Left ventricle myocardium superior (tissue), 1 donor: ENCODE measurements at places on chromosomes 1 and 21. TPM values are rescaled to one million over a fixed set of nuclear protein-coding genes. Genes with fewer than 3 reads are reported as not detected.

The MAN1A2 gene
- 24.0 TPM for total RNA-seq

The AIRE gene
- total RNA-seq = not detected

The LCE3D gene
- total RNA-seq = not detected

DNA sequence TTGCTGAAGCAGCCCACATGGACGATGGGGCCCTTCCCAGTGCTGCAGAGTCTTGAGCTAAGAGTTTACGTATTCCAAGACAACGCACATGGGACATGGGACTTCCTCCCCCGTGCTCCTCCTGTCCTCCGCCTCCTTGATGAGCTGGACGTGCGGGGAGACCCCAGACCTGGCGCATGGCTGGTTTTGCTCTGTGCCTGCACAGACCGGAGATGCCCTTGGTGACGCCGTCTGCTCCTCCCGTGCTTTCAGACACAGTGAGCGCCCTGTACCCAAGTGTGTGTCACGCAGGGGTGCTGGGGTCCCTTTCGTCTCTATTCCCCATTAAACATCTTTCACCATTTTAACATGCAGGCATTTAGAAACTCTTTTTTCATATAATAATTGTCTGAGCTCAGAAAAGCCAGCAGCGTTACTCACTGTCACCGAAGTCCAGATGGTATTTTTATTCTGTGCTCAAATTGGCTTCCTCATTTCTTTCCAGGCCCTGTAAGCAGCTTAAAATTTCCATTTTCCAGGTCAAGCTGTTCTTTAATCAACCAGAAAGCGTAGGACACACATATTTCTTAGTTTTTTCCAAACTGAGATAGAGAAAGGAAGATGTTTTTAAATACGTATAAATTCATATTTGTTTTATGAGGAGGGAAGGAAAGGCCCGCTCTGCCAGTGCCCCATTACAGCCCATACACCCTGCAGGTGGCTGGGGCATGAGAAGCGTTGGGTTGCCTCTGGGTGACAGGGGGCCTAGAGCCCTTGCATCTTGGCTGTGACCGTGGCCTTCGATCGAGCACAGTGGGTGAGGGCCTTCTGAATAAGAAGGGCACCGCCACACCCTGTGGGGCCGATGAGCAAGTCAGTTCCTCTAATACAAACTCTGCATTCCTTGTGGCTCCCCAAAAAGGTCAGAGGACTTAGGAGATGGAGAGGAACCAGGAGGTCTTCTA is 17.9 kb upstream of the ZBTB21 start:
- no peak for DNase-seq

GRCh38 chr1:99737016-99737415 is 29.4 kb downstream of the FRRS1 start:
- no peak for DNase-seq

The DRAXIN gene
- 0.05 TPM for total RNA-seq

The AIM2 gene
- 0.57 TPM for total RNA-seq

DNA sequence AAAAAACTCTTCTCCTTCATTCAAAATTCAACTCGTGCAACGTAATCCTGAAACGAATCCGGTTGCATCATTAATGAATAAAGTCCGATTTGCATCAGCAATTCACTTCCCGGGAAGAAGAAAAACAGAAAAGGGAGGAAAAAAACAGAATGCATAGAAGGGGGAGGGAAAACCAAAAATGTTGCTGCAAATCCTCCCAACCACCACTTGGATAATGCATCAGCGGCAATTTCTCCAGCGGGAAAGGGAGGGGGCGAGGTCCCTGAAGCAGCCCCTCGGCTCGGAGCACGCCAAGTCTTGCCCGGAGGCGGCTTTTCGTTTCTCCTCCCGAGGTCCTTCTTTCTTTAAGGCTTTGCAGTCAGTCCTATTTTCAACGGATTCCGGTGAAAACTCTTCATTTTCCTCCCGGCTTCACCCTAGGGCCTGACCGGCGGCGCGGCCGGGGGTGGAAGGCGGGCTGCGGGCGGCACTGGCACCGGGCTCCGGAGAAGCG is 723 bp downstream of the CDC42BPA start:
- DNase-seq = no peak

DNA sequence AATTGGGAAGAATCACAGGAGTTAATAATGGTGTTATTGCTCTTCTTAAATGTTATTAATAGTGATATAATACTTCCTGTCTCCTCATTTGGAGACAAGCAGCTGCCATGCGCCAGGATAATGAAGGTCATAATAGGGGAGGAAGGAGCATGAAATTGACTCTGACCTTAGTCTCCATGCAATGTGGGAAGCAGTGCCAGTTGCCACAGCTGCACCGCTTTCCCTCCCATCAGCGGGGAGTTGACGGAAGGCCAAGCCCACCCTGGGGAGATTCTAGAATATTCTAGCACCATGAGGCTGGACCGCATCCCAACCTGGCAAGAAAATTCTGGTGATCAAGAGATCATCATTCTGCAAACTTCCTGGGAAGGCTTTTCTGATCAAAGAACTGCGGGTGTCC is 11.0 kb upstream of the OLIG1 start:
- no peak for DNase-seq

The COL9A2 gene
- total RNA-seq = 0.45 TPM

The LDLRAD1 gene
- total RNA-seq = not detected

GRCh38 chr1:54861070-54861761 is 25.8 kb downstream of the DHCR24 start:
- DNase-seq = no peak

DNA sequence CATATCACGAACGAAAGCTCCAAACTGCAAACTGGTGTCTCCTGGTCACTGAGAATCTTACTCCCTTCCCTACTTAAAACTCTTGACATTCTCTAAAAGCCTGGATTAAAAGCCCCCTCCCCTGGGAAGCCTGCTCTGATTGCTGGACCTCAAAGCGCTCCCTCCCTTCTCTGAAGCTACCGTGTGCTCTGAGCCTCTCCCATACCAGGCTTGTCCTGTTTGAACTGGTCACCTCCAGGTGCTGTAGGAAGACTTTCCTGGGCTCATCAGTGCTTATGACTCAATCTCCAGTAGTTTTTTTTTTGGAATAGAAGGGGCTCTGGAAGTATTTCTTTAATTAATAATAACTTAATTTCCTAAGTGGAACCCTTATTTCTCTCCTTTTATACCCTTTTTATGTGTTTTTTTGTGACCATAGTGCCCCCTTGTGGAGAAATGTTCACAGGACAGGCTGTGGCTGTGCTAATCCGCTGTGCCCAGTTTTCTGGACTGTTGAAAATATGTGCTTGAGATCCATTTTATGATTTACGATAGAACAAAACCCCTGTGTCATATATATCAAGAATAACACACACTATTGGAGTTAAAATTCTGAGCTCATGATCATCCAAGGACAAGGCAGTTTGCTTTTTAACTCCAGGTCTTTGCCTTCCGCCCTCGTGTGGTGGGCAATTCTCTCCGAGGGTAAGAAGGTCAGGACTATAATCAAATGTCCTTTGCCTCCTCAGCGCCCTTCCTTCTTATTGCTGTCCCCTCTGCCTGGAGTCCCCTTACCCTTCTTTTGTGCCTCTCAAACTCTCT is 16.9 kb downstream of the MTARC1 start:
- no peak for DNase-seq

GRCh38 chr1:206887701-206888100 is 9.5 kb upstream of the IL24 start:
- no peak for DNase-seq

GRCh38 chr21:36297938-36298572 is 21.9 kb upstream of the MORC3 start:
- DNase-seq = no peak
